H9 (cell line): ENCODE measurements at places on chromosomes 4 and X. TPM values are rescaled to one million over a fixed set of nuclear protein-coding genes. Genes with fewer than 3 reads are reported as not detected.
A peak's percentile ranks its signal among the peaks of the same experiment; 100 is the strongest.

GJB1 gene
- not detected in 2 replicates for total RNA-seq

MAML3 gene
- total RNA-seq, result 3.9 and 4.1 TPM in 2 replicates

TRMT2B gene
- total RNA-seq, result 13.7 and 16.0 TPM in 2 replicates

SMR3B gene
- not detected in 2 replicates for total RNA-seq

DNA sequence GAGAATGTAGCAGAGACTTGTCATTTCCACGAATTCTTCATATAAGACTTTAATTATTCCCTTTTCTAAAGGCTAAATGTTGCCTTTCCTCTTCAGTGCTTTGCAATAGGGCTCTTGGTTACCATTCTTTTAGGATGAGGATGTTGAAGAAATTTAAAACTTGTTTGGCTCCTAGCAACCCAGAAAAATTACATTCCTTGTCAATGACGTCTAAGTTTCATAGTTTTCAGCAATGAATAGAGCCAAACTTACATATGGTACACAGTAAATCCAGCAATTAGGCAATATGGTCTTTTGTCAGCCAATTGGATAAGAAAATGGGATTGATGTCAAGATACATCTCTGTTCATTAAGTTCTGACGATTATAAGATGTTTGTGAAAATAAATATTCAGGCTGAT is 1639.6 kb upstream of the PCDH10 start:
- no peak overlapping the region for H3K4me3 ChIP-seq
- H3K27ac ChIP-seq, result no peak overlapping the region
- no peaks in the 10 kb centered on the region for H3K27me3 ChIP-seq
- no peaks in the 10 kb centered on the region for H3K4me1 ChIP-seq
- no peaks in the 10 kb centered on the region; the same call in 2 of the 3 replicates for H3K36me3 ChIP-seq
- DNase-seq, result no peak

DNA sequence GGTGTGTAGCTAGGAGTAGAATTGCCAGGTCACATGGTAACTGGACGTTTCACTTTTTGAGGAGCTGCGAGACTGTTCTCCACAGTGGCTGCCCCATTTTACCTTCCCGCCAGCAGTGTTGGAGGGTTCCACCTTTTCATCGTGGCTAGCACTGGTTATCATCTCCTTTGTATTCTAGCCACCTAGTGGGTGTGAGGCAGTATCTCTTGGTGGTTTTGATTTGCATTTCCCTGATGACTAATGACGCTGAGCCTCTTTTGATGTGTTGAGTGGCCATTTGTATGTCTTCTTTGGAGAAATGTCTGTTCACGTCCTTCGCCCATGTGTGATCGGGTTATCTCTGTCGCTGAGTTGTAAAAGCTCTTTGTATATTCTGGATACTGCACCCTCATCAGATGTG is 10.6 kb downstream of the ABCD1 start:
- no peaks in the 10 kb centered on the region for H3K4me1 ChIP-seq
- DNase-seq, result no peak
- no peak overlapping the region for H3K27ac ChIP-seq
- peaks cover 42% of the 10 kb centered on the region for H3K36me3 ChIP-seq
- no peaks in the 10 kb centered on the region for H3K27me3 ChIP-seq
- no peak overlapping the region for H3K4me3 ChIP-seq

- no peak overlapping the region for H3K27ac ChIP-seq
- no peaks in the 10 kb centered on the region for H3K27me3 ChIP-seq
- H3K4me1 ChIP-seq, result peaks cover 2% of the 10 kb centered on the region; the same call in 1 of the 2 replicates
- DNase-seq, result no peak
Observed at GRCh38 chrX:10485326-10485725, 135.1 kb downstream of the MID1 start.

DNA sequence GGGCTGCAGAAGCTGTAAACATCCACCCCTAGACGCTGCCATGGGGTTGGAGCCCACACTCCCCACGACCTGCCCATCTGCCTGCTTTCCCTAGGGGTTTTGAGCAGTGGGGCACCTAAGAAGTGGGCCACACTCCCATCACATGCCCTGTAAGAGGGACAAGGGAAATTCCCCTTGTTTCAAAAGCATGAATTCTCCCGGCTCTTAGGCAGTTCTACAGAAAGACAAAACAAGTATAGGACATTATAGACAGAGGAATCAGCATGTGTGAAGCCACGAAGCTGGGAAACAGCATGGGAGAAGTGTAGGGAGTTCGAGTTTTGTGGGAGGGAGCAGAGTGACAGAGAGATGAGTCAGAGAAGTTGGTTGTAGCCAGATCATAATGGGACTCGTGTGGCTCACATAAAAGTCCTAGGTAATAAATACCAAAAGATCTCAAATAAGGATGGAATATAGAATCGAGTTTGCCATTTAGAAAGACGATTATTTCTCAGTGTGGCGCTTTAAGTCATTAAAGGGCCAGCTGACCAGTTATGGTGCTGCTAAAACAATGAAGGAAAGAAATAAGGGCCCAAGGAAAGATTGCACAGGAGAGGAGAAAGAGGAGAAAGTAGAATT is 23.9 kb downstream of the APOO start:
- H3K4me1 ChIP-seq, result no peaks in the 10 kb centered on the region; the same call in 1 of the 2 replicates
- H3K4me3 ChIP-seq, result peak overlapping the region; percentile 4; the same call in 2 of the 3 replicates
- peaks cover 2% of the 10 kb centered on the region; the same call in 2 of the 3 replicates for H3K36me3 ChIP-seq
- no peak for DNase-seq
- no peaks in the 10 kb centered on the region for H3K27me3 ChIP-seq
- no peak overlapping the region for H3K27ac ChIP-seq

- no peaks in the 10 kb centered on the region for H3K27me3 ChIP-seq
- H3K36me3 ChIP-seq, result peaks cover 76% of the 10 kb centered on the region
- DNase-seq, result no peak
- no peaks in the 10 kb centered on the region; the same call in 1 of the 2 replicates for H3K4me1 ChIP-seq
Observed at GRCh38 chrX:8657883-8658282, 74.1 kb downstream of the ANOS1 start.

GRCh38 chr4:71156616-71157015 is 163.2 kb downstream of the DCK start:
- H3K27me3 ChIP-seq, result no peaks in the 10 kb centered on the region
- no peak for DNase-seq
- no peaks in the 10 kb centered on the region for H3K4me1 ChIP-seq
- no peak overlapping the region for H3K27ac ChIP-seq
- H3K36me3 ChIP-seq, result no peaks in the 10 kb centered on the region
- no peak overlapping the region for H3K4me3 ChIP-seq

DNA sequence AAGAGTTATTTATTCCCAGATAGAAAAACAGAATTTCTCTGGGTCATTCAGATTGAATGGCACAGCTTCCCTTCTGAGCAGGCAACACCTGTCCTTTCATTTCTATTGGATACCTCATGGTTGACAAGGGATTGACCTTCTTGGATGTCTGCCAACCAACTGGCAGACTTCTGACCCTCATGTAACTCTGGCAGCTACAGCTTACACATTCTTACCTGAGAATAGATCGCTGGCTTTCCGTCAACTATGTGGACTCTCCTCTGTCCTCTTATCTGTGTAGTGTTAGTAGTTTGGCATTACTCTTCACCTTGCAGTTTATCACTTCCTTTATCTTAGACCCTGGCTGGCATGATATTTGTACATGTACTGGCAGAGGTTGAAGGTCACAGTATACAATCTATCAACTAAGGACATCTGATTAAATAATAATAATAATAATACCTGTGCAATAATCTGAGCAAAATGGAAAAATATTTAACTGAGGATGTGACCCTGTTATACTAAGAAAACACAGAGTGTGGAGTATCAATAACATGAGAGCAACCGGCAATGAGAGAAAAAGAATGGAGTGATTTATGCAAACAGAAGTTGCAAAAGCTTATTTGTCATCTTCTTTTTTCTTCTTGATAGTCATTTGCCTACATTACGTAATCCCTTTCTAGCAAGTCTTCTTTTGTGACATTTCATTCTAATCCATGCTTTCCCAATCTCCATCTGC is 1118.2 kb downstream of the ARAP2 start:
- no peak overlapping the region for H3K4me3 ChIP-seq
- H3K36me3 ChIP-seq, result peaks cover 1% of the 10 kb centered on the region; the same call in 2 of the 3 replicates
- no peak for DNase-seq
- no peaks in the 10 kb centered on the region for H3K4me1 ChIP-seq
- H3K27me3 ChIP-seq, result no peaks in the 10 kb centered on the region
